ENCODE measurements at places on chromosomes 4 and X.

GRCh38 chr4:19982556-19982955 is 269.1 kb upstream of the SLIT2 start:
- DNase-seq, result no peak

GRCh38 chr4:5940470-5941203 is 47.8 kb upstream of the CRMP1 start:
- DNase-seq, result no peak

DNA sequence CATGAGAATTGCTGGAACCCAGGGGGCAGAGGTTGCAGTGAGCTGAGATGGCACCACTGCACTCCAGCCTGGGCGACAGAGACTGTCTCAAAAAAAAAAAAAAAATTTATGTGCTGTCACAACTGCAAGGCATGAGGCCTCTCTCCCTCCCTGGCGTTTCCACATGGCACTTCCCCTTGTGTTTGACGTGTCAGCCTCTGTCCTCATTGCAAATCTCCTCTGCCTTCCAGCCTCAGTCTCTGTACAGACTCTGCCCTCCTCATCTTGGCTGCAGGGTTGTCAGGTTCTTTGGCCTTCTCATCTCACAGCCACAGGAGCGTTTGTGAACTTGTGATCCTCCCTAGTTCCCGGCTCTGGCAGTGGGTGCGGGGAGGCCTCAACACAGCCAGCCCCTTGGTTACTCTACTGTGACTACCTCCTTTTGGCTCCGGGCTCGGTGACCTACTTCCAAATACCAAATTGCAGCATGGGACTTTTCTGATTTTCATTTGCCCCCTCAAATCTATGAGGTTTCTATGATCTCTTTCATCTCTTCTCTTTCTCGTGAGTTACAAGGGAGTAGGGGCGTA is 250.0 kb downstream of the CBR4 start:
- peak; percentile 50 for DNase-seq

DNA sequence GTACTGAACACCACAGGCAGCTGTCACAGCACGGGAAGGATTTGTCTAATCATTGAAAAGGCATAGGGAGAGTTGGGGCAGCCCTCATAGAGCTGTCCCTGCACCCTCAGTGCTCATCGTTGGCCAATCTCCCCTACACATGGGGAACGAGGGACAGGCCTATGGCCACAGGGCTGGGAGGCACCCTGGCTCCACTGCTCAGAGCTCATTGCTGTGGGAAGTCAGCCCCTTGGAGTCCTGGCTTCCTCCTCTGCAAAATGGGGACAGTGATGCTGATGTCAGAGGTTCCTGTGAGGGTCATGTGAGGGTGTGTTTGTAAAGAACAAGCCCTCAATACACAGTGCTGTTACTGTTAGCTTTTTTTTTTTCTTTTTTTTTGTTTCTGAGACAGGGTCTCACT is 19.3 kb upstream of the HTRA3 start:
- no peak for DNase-seq

GRCh38 chrX:99371976-99372595 is 1038.0 kb downstream of the PCDH19 start:
- no peak for DNase-seq

GRCh38 chr4:16659694-16660093 is 238.8 kb downstream of the LDB2 start:
- DNase-seq, result no peak

- DNase-seq, result no peak
Measured at GRCh38 chr4:147101678-147102077, 156.0 kb upstream of the TTC29 start.

All from CD4-positive, alpha-beta T cell treated with Interleukin-1 beta for 1 hour (primary cell).